ENCODE measurements at places on chromosomes 3 and 15.

- no peak for DNase-seq
Measured at GRCh38 chr3:59107856-59108815, 58.3 kb upstream of the CFAP20DC start.

DNA sequence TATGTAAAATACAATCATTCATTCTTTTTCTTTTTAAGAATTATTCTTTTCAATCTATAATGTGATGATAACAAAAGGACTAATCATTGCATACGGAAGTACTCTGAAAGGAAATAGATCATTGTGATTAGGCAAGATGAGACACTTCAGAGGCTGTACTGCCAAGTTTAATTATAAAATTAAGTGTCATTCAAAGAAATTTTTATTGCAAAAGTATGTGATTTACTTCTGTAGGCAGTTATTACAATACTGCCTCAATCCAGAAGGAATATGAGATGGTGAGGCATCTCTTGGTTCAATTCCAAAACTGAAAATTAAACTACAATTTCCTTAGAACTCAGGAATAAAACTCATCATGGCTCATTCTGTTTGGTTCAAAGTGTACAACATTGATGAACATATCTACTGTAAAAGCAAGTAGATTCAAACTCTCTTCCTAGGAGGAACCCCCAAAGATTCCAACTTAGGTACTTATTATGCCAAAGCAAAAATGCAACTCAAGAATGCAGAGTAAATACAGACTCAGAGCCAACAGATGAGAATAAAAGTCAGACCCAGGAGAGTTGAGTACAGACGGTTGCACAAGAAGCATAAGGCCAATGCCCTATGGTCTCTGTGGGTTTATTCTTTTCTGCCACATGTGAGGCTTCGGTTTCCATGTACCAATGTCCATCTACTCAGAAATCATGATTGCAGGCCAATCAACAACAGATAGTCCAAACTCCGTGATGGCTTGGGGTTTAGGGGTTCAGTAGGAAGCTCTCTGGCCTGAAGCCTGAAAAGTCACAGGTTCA lies 118.5 kb upstream of the WNT5A start:
- no peak for DNase-seq

DNA sequence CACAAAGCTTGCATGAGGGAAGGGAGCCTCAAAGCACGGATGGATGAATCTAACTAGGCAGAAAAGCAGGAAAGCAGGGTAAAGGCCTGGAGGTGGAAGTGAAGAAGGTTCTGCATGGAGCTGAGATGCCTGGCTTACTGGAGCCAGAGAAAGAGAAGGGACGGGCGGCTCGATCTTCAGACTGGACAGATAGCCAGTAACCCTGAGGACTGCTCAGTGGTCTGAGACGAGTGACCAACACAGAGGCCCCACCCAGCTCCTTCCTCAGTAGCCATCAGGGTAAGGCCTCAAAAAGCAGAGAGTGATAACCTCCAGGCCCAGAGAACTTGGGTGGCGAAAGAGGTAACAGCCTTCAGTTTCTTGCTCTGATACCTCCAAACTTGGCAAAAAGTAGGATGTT lies 6.4 kb downstream of the CLN6 start:
- no peak for DNase-seq

- no peak for DNase-seq
Measured at GRCh38 chr15:64738226-64739095, 36.9 kb downstream of the RBPMS2 start.

DNA sequence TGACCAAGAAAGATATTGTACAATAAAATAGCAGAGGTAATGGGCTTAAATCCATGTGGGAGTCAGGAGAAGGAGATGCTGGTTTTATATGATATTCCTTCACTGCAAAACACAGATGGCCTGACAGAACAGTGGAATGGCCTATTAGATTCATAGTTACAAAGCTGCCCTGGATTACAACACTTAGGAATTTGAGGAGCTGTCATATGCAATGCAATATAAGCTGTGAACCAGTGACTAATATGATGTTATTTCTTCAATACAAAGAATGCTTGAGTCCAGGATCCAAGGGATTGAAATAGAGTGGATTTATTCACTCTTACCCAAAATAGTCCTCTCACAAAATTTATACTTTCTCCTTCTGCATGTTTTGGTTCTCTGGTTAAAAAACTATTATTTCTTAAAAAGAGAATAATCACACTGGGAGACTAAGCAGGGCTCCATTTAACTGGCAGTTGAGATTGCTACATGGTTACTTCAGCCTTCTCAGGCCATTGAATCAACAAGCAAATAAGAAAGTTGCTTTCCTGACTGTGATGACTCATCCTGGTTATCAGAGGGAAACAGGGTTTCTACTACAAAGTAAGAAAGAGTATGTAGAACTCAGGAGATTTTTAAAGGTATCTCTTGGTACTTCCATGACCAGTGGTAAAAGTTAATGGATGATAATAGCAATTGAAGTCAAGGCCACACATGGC lies 79.8 kb upstream of the ZPLD1 start:
- no peak for DNase-seq

GRCh38 chr15:95018888-95019545 lies 787.7 kb downstream of the MCTP2 start:
- no peak for DNase-seq
